Heart left ventricle (tissue), 16 donors: ENCODE measurements at places on chromosomes 4 and X. TPM values are rescaled to one million over a fixed set of nuclear protein-coding genes. Genes with fewer than 3 reads are reported as not detected.
A peak's percentile ranks its signal among the peaks of the same experiment; 100 is the strongest.

DNA sequence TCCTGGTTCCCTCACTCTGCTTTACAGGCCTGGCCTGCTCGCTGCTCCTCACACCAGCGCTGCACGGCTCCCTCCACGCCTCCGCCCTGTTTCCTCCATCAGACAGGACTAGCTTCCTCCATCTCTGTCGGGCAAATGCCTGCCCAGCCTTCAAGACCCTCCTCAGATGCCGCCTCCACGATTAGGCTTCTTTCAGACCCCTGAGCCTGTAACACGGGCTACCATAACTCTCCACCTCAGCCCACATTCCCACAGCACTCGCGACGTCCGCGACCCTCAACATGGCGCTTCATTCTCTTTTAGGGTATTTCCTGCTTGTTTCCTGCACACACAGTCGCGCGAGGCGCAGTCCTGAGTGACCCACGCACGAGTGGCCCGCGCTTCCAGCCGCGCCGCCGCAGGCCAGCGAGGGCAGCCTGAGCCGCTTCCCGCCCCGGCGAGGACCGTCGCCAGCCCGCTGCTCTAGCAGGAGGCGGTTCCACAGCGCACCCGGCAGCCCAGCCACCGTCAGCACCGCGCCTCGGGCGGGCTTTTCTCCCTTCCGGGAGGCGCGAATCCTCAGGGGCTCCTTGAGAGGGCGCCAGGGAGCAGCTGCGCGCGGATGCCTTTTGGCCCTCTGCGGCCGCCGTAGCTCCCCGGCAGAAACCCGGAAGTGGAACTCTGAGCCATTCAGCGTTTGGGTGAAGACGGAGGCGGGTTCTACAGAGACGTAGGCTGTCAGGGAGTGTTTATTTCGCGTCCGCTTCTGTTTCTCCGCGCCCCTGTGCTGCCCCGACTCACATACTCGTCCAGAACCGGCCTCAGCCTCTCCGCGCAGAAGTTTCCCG lies at the start of gene FRG1:
Gene FRG1, plus strand, starts transcription at position 695 of the 827 bp plus-strand sequence. CDS start 138 bp downstream, outside the sequence.
- no peaks in the 10 kb centered on the region for H3K36me3 ChIP-seq
- H3K27ac ChIP-seq = peak within 1 kb of the TSS; percentile 82
- no peaks in the 10 kb centered on the region for H3K27me3 ChIP-seq
- peaks cover 23% of the 10 kb centered on the region for H3K4me1 ChIP-seq
- peak within 1 kb of the TSS; percentile 81 for H3K4me3 ChIP-seq
- peak; percentile 97 for DNase-seq

Gene TCEAL9
- polyA plus RNA-seq = 59.7 TPM

DNA sequence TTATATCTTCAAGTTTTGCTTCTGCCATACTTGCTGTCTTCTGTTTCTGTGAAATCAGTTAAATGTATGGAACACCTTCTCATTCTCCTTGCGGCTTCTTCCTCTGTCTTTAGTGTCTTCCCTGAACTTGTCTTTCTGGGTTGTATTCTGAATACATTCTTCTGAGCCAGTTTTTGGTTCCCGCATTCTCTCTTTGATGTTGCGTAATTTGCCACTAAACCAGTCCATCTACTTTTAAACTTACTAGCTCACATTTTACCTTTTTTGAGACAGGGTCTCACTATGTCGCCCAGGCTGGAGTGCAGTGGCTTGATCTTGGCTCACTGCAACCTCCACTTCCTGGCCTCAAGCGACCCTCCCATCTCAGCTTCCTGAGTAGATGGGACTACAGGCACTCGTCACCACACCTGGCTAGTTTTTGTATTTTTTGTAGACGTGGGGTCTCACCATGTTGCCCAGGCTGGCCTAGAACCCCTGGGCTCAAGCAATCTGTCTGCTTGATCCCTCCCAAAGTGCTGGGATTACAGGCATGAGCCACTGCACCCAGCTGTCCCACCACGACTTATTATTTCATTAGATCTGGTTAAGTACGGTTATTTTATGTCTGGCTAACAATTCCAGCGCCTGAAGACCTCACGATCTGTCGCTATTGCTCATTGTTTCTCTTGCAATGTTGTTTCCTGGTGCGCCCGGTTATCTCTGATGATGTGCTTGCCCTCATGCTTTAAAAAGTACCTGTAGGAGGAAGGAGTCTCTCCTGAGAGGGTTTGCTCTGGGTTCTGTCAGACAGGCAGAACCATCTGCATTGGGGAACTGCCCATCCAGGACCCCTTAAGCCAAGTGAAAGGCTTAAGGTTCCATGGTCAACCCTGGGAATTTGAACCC lies 9.8 kb upstream of the FAM3A start:
- H3K4me3 ChIP-seq = no peak overlapping the region
- no peak for DNase-seq
- H3K27ac ChIP-seq = no peak overlapping the region
- H3K36me3 ChIP-seq = no peaks in the 10 kb centered on the region
- peaks cover 4% of the 10 kb centered on the region for H3K4me1 ChIP-seq

Gene GUCY1A1
- polyA plus RNA-seq = 13.2 TPM
